ENCODE measurements at places on chromosomes 16 and 17.

DNA sequence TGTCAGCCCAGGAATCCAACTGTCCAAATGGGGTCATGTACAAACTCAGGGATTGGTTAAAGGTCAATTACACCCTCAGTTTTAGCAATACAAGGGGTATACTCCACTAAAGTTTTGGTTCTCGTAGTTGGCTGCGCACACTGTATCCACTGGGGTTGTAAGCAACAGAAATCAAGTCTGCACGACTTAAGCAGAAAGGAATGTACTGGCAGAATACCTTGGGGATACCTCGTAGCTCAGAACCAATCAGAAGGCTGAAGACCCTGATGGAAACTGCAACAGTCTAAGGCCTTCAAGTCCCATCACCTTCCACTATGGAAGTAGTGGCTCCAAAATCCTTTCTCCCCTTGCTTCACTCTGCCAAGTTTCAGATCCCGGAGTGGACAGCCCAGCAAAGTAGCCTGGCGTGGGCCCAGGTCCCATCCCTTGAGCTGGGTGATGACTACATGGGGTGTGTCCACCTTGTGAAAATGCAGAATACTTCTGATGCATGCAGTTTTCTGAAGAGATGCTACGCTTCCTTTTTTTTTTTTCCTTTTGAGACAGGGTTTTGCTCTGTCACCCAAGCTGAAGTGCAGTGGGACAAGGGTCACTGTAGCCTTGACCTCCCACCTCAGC, 21.1 kb upstream of the RPH3AL start:
- no peak for DNase-seq

GRCh38 chr17:28545787-28546415, 6.5 kb downstream of the UNC119 start:
- DNase-seq = no peak

DNA sequence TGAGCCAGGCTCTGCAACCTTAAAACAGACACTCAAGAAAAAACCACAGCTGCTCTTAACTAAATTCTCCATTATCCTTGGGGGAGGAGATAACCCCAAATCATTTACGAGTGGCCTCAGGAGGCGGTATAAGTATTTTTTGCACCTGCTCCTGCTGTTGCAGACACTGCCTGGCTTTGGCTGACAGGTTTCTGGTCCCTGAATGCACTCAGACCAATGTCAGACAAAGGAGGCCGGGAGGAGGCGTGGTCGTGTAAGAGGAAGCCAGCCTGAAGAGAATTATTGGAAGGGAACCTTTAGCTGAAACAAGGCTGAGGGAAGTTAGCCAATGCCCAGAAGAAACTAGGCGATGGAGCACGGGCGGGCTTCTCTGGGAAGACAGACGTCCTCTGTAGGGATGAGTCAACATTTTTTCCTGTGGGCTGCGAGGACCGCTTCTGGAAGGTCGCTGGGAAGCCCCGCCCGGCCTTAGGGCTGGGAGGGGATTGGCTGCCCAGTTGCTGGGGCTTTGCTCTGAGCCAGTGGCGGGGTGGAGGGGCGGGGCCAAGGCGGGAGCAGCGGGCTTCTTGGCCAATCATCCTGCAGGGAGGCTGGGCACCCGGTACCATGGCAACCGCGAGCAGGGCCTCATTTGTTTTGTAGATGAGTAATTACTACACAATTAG, 82.3 kb downstream of the CCDC182 start:
- DNase-seq = no peak

DNA sequence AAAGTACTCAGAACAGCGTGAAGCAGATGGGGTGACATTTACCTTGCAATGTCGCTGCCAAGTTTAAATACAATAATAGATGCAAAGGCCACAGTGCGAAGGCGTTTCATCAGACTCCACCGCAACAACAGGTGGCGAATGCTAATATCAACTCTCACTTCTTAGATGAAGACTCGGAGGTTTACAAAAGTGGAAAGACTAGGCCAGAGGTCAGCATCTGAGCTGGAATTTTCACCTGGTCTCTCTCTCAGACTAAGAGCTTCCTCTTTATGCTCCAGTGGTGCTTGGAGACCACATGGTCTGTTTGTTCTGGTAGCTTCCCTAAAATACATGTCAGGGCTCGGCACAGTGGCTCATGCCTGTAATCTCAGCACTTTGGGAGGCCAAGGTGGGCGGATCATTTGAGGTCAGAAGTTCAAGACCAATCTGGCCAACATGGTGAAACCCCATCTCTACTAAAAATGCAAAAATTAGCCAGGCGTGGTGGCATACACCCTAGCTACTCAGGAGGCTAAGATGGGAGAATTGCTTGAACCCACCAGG, 169.1 kb downstream of the XYLT1 start:
- no peak for DNase-seq

GRCh38 chr17:15436473-15437302, 30.7 kb downstream of the CDRT4 start:
- no peak for DNase-seq

DNA sequence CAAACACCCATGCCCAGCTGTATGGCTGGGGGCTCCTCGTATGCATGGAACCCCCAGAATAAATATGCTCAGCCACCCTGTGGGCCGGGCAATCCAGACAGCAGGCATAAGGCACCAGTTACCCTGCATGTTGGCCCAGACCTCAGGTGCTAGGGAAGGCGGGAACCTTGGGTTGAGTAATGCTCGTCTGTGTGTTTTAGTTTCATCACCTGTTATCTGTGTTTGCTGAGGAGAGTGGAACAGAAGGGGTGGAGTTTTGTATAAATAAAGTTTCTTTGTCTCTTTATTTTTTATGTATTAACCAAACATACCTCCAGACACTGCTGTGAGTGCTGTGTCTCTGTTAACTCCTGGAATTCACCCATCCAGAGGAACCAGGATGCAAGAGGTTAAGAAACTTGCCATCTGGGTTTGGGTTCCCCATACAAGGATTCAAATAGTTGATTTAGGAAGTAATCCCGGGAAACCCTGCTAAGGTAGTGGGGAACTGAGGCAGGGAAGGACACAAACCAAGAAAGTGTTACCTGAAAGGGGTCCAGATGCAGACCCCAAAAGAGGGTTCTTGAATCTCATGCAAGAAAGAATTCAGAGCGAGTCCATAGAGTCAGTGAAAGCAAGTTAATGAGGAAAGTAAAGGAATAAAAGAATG, 37.4 kb upstream of the IL21R start:
- DNase-seq = no peak

- no peak for DNase-seq
Measured at GRCh38 chr17:32896647-32897258, 19.8 kb upstream of the MYO1D start.

DNA sequence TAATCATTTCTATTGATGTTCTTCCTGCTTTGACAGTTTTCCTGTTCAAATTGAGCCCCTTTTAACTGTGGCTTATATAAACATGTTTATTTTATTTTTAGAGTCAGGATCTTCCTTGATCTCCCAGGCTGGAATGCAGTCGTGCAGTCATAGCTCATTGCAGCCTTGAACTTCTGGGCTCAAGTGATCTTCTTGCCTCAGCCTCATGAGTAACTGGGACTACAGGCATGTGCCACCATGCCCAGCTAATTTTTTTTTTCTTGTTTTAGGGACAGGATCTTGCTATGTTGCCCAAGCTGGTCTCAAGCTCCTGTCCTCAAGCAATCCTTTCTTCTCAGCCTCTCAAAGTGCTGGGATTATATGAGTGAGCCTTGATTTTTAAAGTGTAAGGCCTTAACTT, 14.7 kb downstream of the PHKB start:
- DNase-seq = no peak

DNA sequence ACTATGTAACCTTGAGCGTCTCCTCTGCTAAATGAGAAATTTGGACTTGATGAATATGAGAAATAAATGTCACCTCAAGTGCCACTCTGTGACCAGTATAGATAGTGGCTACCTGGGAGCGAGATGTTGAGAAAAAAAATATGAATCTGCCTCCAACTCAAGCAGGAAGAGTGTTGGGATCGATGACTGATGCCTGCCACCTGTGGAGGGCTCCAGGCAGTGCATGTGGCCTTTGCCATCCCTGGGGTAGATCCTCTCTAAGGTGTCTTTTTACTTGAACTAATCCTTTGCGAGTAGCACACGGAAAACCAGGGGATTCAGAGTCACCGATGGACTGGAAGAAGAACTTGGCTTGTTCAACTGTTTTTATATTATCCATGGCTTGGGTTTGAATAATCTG, 9.4 kb downstream of the CCDC182 start:
- DNase-seq = no peak

DNA sequence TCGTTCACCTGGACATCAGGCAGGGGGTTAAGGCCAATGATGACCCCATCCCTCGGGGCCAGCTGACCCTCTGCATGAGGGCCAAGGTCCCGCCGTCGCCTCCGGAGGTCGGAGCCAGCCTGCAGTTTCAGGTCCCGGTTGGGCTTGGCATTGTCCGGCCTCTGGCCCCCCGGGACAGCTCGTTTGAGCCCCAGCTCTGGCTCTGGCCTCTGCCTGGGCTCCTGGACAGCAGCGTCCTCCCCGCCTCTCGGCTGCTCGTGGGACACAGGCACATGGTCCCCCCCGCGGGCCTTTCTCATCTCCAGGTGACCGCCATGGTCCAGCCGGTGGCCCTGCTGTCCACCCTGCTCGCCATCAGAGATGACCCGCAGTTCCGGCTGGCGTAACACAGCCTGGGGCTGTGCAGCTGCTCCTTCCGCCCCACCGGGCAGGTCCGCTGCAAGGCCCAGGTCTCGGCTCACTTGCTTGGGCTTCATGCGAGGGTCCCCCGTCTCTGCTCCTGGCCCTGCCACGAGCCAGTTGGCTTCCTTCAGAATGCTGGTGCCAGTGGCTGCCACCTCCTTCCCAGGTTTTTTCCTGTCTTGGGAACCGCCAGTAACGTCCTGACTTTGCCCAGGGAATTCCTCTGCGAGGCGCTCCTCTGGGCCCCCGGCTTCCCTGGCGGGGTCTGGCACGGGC, 6.7 kb downstream of the NDUFAF8 start:
- DNase-seq = no peak

DNA sequence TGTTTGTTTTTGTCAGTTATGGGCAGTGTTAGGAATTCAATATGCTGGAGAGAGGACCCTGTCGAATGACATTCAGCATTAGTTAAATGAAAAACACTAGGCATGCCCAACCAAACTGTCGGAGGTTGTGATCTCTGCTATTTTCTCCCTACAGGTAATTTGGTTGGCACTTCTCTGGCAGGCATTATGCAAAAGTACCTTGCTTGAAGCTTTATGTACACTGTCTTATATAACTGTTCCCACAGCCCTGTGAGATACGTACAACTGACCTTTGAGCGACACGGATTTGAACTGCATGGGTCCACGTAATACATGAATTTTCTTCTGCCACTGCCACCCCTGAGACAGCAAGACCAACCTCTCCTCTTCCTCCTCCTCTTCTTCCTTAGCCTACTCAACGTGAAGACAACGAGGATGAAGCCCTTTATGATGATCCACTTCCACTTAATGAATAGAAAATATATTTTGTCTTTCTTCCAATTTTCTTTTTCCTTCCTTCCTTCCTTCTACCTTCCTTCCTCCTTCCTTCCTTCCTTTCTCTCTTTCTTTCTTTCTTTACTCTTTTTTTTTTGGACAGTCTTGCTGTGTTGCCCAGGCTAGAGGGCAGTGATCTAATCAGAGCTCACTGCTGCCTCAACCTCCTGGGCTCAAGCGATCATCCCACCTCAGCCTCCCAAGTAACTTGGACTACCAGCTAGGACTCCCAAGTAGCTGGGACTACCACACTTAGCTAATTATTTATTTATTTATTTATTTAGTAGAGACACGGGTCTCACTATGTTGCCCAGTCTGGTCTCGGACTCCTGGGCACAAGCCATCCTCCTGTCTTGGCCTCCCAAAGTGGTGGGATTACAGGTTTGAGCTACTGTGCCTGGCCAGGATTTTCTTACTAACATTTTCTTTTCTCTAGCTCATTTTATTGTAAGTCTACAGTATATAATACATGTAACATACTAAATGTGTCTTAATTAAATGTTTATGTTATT, 77.3 kb downstream of the WIPI1 start:
- no peak for DNase-seq

- no peak for DNase-seq
Measured at GRCh38 chr17:59756236-59756818, 48.9 kb downstream of the VMP1 start.

GRCh38 chr17:82922646-82923045, 82.8 kb upstream of the ZNF750 start:
- no peak for DNase-seq

DNA sequence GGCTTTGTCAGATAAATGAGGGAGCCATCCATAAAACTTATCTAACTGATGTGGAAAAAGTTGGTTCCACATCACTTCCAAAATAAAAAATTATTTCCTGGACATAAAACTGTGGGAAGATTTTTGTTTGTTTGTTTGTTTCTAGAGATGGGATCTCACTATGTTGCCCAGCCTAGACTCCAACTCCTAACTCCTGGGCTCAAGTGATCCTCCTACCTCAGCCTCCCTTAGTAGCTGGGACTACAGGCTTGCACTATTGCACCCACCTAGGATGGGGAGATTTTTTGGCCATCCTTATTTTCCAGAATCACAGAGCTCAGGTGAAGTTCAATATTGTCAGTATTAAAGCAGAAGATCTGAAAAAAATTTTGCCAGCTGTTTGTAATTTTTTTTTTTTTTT, 23.8 kb upstream of the SMG8 start:
- DNase-seq = no peak

DNA sequence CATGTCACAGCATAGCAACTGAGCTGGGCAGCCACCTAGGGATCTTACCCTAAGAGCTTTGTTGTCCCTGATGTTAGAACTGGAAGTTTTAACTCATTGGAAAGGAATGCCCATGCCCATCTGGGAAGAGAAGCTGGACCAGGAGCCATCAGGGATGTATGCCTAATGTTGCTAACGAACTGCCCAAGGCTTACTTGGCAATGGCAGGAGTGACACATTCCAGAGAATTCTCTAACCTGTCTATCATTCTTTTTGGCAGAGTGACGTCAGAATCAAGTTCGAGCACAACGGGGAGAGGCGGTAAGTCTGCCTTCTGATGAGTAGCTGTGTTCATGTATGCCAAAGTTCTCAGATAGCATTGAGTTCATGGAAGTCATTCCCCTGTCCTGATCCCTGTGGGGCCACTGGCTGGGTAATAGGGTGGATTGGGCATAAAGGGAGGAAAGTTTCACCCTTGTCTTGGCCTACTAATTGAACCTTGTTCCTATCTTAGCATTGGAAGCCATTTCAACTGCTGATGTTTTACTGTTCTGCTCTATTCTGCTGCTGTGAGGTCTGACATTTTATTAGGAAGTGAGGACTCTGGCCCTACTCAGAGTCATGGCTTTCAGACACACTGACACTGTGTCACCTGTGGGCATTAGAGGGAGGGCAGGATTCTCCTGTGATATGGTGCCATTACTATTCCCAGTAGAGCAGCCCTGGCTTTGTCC, 23.7 kb downstream of the MAP3K3 start:
- no peak for DNase-seq

DNA sequence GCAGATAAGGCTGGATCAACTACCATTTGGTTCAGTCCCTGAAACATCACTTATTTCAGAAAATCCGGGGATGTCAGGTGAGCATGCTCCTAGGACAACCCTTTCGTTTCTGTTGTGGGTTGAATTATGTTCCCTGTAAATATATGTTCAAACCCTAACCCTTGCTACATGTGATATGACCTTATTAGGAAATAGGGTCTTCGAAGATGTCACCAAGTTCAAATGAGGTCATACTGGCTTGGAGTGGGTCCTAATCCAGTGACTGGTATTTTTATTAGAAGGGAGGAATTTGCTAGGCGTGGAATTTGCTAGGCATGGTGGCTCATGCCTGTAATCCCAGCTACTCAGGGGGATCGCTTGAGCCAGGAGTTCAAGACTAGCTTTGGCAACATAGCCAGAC, 21.3 kb downstream of the SNX20 start:
- DNase-seq = no peak

All from activated CD8-positive, alpha-beta memory T cell treated with anti-CD3 and anti-CD28 coated beads, Interleukin-2, amount 50 U/mL, for 48 hours (primary cell).